Stimulated activated CD4-positive, alpha-beta T cell treated with anti-CD3 and anti-CD28 coated beads, Interleukin-2, amount 100 ng/mL, for 24 hours (primary cell): ENCODE measurements at places on chromosomes 1 and 21.

DNA sequence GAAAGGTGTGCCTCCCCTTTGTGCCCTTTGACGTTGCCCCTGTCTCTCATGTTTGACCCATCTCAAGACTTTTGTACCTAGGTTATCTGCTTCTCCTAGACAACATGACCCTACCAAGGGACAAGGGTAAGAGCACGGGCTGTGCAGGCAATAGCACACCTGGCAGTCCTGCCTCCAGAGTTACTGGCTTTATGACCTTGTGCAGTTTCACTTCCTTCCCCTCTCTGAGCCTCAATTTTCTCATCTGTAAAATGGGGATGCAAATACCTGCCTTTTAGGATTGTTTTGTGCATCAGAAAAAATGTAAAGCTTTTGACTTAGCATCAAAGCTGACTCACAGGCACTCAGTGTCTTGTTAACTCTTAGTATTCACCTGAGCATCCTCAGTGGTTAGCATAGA, 36.4 kb downstream of the ELK4 start:
- no peak for DNase-seq

DNA sequence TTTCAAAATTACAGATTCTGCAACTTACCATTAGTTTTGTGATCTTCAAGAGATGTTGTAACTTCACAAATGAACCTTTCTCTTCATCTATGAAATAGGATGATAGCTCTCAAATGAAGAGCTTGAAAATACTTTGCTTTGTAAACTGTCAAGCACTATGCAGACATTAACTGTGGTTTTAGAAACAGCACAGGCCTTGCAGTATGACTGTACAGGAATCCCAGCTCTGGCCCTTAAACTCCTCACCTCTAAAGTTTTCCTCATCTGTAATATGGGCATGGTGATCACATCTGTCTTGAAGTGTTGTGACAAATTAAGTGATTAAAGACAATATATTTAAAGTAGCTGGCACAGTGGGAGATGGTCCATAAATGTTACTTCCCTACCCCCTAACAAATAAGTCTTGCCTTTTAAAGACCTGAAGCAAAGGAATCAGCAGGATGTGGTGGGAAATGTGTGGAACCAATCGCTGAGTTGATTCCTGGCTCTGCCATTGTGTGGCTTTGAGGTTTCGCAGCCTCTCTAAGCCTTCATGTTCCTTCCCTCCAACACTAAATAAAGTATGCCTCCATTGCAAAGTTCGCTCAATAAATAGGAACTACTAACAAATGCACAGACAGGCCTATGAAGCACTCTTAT, 5.5 kb upstream of the PTP4A2 start:
- no peak for DNase-seq

DNA sequence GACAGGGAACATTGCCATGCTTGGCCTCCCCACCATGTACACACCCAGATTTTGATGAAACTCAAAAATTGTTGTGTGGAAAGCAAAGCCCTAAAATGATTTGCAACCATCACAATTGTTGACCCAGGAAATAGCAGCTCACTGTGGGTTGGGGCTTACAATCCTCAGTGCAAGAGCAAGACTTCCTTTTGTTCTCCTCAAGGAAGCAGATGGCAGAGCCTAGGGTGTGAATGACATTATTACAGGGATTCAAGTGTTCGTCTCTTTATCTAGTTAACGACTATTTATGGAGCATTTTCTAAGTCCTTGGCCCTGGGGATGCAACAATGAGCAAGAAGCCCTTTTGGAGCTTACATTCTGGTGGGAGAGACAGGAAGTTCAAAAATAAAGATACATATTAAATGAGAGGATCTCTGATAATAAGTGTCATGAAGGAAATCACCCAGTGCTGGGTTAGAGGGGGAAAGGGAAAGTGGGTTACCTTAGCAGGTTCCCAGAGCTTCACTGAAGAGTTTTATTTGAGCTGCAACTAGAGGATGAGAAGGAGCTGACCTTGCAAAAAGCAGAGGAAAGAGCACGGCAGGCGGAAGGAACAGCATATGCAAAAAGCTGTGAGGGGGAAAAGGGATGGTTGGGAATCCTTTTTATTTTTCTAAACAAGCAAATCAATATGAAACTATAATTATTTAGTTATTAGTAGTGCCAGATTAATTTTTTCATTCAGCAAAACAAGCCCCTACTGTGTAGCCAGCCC, 38.5 kb upstream of the ID3 start:
- no peak for DNase-seq

- DNase-seq: no peak
Measured at GRCh38 chr1:178051071-178051470, 42.8 kb upstream of the RASAL2 start.

GRCh38 chr1:157197906-157198435, 59.8 kb upstream of the ETV3 start:
- no peak for DNase-seq

GRCh38 chr1:29457496-29458368, 221.4 kb downstream of the PTPRU start:
- DNase-seq: no peak

GRCh38 chr1:187961895-187962294, 1133.1 kb downstream of the PLA2G4A start:
- no peak for DNase-seq
